ENCODE measurements at places on chromosomes 12 and 14. TPM values are rescaled to one million over a fixed set of nuclear protein-coding genes. Genes with fewer than 3 reads are reported as not detected.

Gene RERGL
- total RNA-seq, result not detected

Gene TAS2R9
- total RNA-seq, result not detected

DNA sequence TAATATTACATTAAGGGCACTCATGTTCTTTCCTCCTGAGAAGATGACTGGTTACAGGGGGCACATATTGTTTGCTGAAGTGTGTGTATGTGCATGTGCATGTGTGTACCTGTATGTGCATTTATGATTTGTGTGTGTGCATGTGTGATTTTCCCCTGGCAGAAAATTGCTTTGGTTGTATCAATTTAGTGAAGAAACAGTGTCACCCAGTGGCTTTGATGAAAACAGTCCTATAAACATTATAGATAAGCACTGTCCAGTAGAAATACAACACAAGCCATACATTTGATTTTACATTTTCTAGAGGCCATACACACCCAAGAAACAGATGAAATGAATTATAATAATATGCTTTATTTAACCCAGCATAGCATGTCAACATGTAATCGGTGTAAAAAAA is 8.6 kb downstream of the PDE3A start:
- peak; percentile 48 for DNase-seq

DNA sequence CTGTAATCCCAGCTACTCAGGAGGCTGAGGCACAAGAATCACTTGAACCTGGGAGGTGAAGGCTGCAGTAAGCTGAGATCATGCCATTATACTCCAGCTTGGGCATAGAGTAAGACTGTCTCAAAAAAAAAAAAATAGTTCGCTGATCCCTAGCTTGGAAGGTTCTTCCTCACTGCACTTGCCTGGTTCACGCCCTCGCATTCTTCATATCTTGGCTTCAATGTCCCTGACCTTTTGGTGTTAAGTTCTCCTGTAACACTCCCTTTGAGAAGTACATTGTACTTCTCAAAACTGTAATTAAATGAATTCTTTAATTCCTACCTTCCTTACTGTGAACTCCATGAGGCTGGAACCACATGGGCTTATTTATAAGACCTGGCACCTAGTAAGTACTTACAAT is 16.5 kb upstream of the TPCN1 start:
- no peak for DNase-seq

- DNase-seq, result no peak
Observed at GRCh38 chr12:83388551-83388950, 701.8 kb downstream of the TMTC2 start.

- DNase-seq, result no peak
Observed at GRCh38 chr14:52413729-52414408, 99.8 kb downstream of the PTGER2 start.

Data from A673 (cell line).